Osteoblast (primary cell): ENCODE measurements at places on chromosomes 6 and 20. TPM values are rescaled to one million over a fixed set of nuclear protein-coding genes. Genes with fewer than 3 reads are reported as not detected.

- H3K27ac ChIP-seq, result no peak overlapping the region
- H3K27me3 ChIP-seq, result no peaks in the 10 kb centered on the region
- DNase-seq, result peak; percentile 71
These were observed 103.0 kb downstream of the DLL1 start for GRCh38 chr6:170187669-170188566.

GRCh38 chr6:76892542-76892941 lies 570.7 kb downstream of the HTR1B start:
- H3K4me1 ChIP-seq, result no peaks in the 10 kb centered on the region
- H3K36me3 ChIP-seq, result no peaks in the 10 kb centered on the region
- H3K27me3 ChIP-seq, result no peaks in the 10 kb centered on the region
- DNase-seq, result no peak
- no peak overlapping the region for H3K4me3 ChIP-seq

DNA sequence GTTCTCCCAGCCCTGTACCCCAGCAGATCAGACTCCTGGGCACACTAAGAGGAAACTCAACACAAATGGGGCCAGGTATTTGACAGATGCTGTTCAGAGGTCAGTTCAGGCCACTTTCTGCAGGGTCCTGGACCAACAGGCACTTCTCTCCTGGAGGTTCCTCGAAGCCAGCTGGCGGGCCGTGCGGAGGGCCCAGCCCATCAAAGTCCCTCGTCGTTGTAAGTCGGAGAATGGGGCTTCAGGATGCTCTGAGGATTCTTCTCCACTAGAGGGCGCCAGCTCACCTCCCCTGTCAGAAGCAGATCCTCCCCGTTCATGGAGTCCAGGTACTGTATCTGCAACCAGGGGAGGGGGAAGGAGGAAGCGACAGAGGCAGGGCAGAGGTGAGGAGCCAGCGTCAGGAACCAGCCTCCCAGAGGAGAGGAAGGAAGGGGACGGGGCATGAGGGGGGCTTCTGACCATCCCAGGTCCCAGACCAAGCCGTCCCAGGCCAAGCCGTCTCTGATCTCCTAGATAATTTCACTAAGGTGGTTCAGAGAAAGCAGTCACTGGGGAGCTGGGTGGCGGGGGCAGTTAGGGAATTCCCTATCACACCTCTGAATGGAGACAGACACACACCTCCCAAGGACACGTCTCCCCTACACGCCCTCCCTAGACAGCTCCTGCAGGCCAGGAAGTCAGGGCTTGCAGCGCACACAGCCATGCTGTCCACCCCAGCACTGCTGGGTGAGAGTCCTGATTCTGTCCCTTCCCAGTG lies 11.7 kb upstream of the FAM83C start:
- H3K36me3 ChIP-seq, result peaks cover 2% of the 10 kb centered on the region
- H3K27me3 ChIP-seq, result no peaks in the 10 kb centered on the region

DNA sequence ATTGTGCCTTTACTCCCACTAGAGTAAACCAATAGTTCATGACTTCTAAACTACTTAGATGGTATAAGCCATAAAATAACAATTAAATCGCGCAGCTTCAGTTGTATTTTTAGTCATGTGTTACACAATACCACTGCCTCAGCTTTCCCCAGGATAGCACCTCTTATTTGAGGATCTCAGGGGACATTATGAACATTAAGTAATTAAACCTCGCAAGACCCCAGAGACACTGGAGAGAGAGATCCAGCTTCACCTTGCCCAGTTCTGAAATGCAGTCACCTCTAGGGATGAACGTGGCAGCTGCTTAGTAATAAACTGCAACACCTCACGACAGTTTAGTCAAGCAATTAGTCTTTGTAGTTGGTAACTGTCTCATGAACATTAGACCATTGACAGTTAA lies 87.1 kb downstream of the CFAP61 start:
- H3K27ac ChIP-seq, result no peak overlapping the region
- H3K36me3 ChIP-seq, result no peaks in the 10 kb centered on the region

DNA sequence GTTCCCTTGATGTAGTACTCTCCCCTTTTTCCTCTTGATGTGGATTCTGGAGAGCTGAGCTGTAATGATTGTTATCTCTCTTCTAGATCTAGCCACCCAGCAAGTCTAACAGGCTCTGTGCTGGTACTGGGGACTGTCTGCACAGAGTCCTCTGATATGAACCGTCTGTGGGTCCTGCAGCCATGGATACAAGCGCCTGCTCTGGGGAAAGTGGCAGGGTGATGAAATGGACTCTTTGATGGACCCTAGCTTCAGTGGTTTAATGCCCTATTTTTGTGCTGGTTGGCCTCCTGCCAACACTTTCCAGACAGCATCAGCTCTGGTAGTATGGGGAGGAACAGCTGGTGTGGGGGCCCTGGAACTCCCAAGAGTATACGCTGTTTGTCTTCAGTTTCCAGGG lies 216.3 kb downstream of the ADGRG6 start:
- H3K27ac ChIP-seq, result no peak overlapping the region
- no peak overlapping the region for H3K4me3 ChIP-seq
- no peaks in the 10 kb centered on the region for H3K4me1 ChIP-seq
- no peak for DNase-seq
- peaks cover 7% of the 10 kb centered on the region for H3K27me3 ChIP-seq
- H3K36me3 ChIP-seq, result no peaks in the 10 kb centered on the region

AVP gene
- total RNA-seq, result not detected in 2 replicates

DNA sequence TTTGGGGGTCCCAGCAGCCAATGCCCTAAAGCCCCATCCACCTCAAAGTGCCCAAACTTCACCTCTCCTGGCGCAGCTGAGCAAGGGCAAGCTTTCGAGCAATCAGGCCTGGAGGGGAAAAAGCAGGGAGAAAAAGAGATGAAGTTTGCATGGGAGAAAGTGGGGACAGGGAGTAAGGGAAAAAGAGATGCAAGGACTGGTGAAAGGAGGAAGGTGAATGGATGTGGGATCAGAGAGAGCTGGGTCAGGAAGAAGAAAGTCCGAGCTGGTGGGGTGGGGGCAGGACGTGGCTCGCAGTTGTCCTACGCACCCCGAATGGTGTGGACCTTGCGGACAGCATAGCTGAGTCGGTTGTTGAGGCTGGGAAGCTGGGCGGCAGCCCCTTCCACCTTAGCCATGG lies 6.5 kb upstream of the PSORS1C2 start:
- no peaks in the 10 kb centered on the region for H3K4me1 ChIP-seq
- H3K4me3 ChIP-seq, result no peak overlapping the region
- no peaks in the 10 kb centered on the region for H3K27me3 ChIP-seq
- DNase-seq, result no peak

KIF6 gene
- 0.88 and 1.4 TPM in 2 replicates for total RNA-seq

MMUT gene
- total RNA-seq, result 16.2 and 16.6 TPM in 2 replicates

MCCD1 gene
- total RNA-seq, result not detected in 2 replicates

- no peaks in the 10 kb centered on the region for H3K27me3 ChIP-seq
- DNase-seq, result no peak
- H3K27ac ChIP-seq, result no peak overlapping the region
These were observed 37.6 kb downstream of the NDUFAF5 start for GRCh38 chr20:13822459-13822858.

CDH22 gene
- not detected in 2 replicates for total RNA-seq

GRCh38 chr20:19430641-19431315 lies 218.3 kb downstream of the SLC24A3 start:
- H3K4me3 ChIP-seq, result no peak overlapping the region
- DNase-seq, result no peak
- H3K4me1 ChIP-seq, result peaks cover 3% of the 10 kb centered on the region

DNA sequence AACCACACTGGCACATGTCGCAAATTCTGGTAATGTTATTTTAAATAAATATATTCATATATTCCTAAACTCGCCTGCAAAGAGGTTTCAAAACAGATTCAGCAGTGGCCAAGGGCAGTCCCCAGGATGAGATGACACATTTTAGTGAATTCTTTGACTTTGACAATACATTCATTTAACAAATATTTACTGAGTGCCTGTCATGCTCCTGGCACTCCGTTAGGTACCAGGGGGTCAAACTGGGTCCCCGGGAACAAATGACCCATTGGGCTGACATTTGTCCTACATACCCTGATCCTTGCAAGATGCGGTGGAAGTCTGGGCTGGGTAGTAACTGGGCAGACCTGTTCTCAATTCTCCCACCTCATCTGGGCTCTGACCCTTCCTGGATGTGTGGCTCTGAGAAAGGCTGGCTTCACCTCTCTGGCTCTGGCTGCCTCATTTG lies 74.9 kb downstream of the FYN start:
- no peak overlapping the region for H3K4me3 ChIP-seq
- peak overlapping the region; percentile 48 for H3K27ac ChIP-seq
- H3K36me3 ChIP-seq, result no peaks in the 10 kb centered on the region
- peaks cover 30% of the 10 kb centered on the region for H3K4me1 ChIP-seq
- DNase-seq, result no peak

SH3BGRL2 gene
- 2.2 and 2.7 TPM in 2 replicates for total RNA-seq

FABP7 gene
- not detected in 2 replicates for total RNA-seq

DNA sequence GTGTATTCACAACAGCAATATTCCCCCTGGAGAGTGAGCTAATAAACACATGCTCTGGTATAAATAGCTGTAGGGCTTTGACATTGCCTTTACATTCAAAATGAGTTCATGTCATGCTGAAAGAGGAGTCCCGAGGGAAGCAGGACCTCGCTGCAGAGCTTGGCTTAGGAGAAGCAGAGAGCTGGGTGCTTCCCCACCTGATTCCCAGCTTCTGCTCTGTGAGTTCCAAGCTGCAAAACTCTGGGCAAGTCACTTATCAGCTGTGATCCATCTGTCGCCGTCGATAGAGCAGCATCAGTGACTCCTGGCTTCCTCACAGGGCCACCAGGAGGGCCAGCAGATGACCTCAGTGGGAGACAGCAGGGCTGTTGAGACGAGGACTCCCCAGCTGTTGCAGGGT lies 241.8 kb downstream of the ANKRD60 start:
- no peak overlapping the region for H3K4me3 ChIP-seq
- no peak for DNase-seq
- H3K4me1 ChIP-seq, result peaks cover 19% of the 10 kb centered on the region
- H3K27ac ChIP-seq, result no peak overlapping the region
- H3K36me3 ChIP-seq, result no peaks in the 10 kb centered on the region

DNA sequence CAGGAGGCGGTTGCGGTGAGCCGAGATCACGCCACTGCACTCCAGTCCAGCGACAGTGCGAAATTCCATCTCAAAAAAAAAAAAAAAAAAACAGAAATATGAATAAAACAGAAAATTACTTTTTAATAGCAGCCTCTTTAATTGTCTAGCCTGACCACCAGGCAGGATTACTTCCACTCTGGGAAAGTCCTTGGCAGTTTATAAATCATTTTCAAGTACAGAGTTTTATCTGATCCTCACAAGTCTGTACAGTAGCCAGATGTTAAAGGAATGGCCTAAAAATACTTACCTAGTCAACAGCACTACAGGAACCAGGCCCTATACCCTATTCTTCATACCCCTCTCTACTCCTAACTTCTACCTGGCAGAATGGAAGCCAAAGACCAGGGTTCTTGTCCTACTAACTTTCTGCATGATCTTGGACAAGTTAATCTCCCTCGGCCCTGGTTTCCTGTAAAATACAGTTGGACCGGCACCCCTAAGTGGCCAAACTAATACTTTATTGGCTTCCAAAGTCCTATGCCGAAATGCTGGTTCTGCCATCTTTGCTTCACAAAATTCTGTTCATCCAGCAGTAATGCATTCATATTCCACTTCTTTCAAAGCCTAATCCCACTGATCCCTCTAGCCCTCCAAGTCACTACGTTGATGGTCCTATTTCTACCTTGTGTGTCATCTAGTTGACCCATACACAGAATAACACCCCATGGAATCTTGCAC lies 1.9 kb downstream of the EIF2S2 start:
- no peaks in the 10 kb centered on the region for H3K27me3 ChIP-seq
- DNase-seq, result no peak
- peak overlapping the region; percentile 98 for H3K27ac ChIP-seq

DNA sequence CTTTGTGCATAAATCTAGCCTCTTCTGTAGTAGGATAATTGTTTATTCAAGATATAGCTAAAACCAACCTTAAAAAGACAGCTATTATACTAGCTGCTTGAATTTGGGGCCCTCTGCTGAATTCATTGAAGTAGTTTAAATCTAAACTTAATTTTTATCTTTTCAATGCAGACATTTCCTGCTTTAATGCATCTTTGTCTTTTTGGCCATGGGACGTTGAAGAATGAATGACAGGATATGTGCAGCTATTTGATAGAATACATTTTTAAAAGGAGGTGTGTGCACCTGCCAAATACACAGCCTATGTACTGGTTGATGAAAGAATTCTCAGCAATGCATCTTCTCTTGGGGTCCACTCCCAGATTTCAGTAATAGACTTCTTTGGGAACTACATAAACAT lies 524.9 kb downstream of the PHF3 start:
- no peaks in the 10 kb centered on the region for H3K4me1 ChIP-seq
- DNase-seq, result no peak
- no peaks in the 10 kb centered on the region for H3K36me3 ChIP-seq
- no peaks in the 10 kb centered on the region for H3K27me3 ChIP-seq
- H3K4me3 ChIP-seq, result no peak overlapping the region
- no peak overlapping the region for H3K27ac ChIP-seq

MYO6 gene
- 15.2 and 16.8 TPM in 2 replicates for total RNA-seq

GRCh38 chr6:18464176-18464575 lies 77.0 kb downstream of the RNF144B start:
- H3K27me3 ChIP-seq, result no peaks in the 10 kb centered on the region
- H3K4me1 ChIP-seq, result no peaks in the 10 kb centered on the region
- H3K4me3 ChIP-seq, result no peak overlapping the region
- no peaks in the 10 kb centered on the region for H3K36me3 ChIP-seq
- H3K27ac ChIP-seq, result no peak overlapping the region

GRCh38 chr6:111625461-111626391 lies 20.0 kb upstream of the TRAF3IP2 start:
- H3K27ac ChIP-seq, result peak overlapping the region; percentile 9
- no peaks in the 10 kb centered on the region for H3K27me3 ChIP-seq
- H3K4me1 ChIP-seq, result peaks cover 28% of the 10 kb centered on the region
- DNase-seq, result peak; percentile 83
- H3K4me3 ChIP-seq, result peak overlapping the region; percentile 59
- H3K36me3 ChIP-seq, result no peaks in the 10 kb centered on the region
